Immature natural killer cell (primary cell): ENCODE measurements at places on chromosomes 12 and 14. TPM values are rescaled to one million over a fixed set of nuclear protein-coding genes. Genes with fewer than 3 reads are reported as not detected.

GRCh38 chr12:48279601-48280000 lies 71.1 kb downstream of the ZNF641 start:
- H3K36me3 ChIP-seq: peaks cover 8% of the 10 kb centered on the region
- no peak overlapping the region for H3K4me3 ChIP-seq
- H3K27ac ChIP-seq: no peak overlapping the region
- H3K27me3 ChIP-seq: peaks cover 5% of the 10 kb centered on the region

DNA sequence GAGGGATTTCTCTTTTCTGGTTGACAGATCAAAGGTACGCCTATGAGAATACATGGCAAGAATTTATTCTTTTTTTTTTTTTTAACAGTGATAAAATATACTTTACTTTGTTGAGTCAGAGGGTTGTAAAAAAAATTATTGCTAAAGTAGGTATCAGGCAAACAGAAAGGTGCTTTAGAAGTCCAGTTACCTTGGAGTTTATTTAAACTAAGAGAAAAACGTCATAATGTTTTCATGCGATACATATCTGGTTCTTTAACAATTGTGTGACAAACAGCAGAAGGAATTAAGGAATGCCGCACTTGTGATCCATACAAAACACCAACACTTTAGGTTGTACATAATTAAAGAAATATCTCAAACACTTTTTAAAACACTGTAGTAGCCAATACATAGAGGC lies 94.2 kb downstream of the BORCS5 start:
- peaks cover 18% of the 10 kb centered on the region for H3K36me3 ChIP-seq
- no peak overlapping the region for H3K4me3 ChIP-seq
- H3K4me1 ChIP-seq: peaks cover 5% of the 10 kb centered on the region
- no peak overlapping the region for H3K27ac ChIP-seq
- no peak for DNase-seq

GRCh38 chr12:66072566-66072965 lies 58.0 kb downstream of the LLPH start:
- no peaks in the 10 kb centered on the region for H3K4me1 ChIP-seq
- peaks cover 5% of the 10 kb centered on the region for H3K27me3 ChIP-seq
- no peak overlapping the region for H3K27ac ChIP-seq
- no peak overlapping the region for H3K4me3 ChIP-seq
- DNase-seq: no peak

GPR135 gene
- polyA plus RNA-seq: 0.25 TPM
